ENCODE measurements at places on chromosomes 2 and 18. TPM values are rescaled to one million over a fixed set of nuclear protein-coding genes. Genes with fewer than 3 reads are reported as not detected.

TUBA3E gene
- total RNA-seq, result not detected

CNGA3 gene
- 0.10 TPM for total RNA-seq

DNA sequence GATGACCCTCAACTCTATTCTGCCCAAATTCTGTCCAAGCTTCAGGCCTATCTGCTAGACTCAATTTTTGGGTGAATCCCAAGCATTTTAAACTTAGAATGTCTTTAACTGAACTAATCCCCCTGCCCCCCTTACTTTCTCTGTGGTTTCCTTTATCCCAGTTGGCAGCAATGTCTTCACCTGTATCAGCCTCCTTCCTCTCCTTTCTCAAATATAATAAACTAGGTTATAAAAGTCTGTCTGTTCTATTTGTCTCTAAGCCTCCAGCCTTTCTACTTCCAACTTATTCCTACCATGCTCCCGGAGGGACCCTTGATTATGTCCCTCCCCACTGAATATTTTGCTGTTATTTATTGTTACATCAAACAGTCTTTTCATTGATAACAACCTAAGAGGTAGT, 375.5 kb upstream of the TRIB2 start:
- no peak for DNase-seq

- no peak for DNase-seq
Observed at GRCh38 chr18:58148954-58149471, 105.0 kb downstream of the NEDD4L start.

DNA sequence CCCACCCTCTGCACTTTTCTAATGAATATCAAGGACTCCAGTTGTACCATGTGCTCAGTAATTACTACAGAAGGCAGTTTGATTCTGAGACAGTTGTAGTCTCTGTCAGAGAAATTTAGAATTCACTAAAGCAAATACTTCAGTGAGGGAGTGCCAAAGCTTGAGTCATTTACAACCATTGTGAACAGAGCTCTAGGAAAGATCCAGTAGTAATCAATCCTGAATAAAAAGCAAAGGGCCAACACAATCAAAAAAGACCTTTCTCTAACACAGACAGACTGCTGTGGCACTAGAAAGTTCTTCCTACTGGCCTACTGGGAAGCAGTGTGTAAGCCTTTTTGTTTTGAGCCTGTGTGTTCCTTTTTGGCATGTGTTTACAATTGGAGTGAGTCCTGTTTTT, 135.6 kb upstream of the UNC80 start:
- DNase-seq, result no peak

DNA sequence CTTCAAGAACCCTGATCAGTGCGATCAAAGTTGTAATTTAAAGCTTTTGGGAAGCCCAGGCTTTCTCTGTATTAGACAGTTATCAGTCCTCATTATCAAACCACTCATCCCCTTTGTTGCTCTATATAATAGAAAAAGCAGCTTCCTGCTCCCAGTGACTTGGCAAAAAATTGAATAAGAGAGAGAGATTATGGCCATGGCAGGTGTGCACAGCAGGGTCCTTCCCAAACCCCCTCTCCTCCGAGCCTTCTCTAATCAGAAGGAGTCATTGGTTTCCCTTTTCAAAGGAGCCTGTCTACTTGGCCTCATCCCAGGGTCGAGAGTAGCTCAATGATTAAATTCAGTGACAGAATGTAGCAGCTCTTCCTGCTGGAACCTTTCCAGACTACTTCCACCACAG, 81.5 kb downstream of the SEMA4F start:
- no peak for DNase-seq

DNA sequence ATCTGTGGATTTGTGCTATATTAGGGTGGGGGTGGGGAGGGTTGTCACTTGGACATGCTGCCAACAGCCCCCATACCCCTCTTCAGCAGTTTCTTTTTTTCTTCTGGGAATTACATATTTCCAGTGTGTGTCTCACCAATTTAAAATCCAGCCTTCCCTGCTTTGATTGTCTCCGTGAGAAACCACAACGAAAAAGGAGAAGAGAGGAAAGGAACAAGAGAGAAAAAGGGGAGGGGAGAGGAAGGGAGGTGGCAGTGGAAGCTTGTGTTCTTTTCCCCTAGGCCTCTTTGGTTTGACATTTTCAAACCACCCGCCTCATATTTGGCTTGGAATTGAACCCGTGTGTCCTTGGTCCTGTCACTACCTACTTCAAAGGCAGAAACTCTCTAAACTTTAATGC, 860 bp downstream of the CTNNA2 start:
- DNase-seq, result no peak

GRCh38 chr2:196598412-196598811, 41.1 kb upstream of the CCDC150 start:
- no peak for DNase-seq

DNA sequence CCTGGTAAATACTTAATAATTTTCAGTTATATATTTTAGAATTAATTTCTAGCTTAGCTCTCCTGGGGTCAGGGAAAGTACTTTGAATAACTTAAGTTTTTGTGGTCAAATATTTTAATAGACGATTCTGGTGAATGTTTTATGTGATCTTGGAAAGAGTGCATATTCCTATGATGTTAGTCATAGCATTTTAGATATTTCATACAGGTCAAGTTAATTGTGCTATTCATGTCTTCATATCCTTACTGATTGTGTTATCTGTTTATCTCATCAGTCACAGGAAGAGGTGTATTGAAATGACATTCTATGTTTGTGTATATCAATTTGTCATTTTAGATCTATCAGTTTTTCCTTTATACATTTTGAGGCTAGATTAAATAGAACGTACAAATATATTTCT, 576.2 kb downstream of the CPS1 start:
- DNase-seq, result no peak

GRCh38 chr2:168529054-168529833, 73.2 kb downstream of the CERS6 start:
- no peak for DNase-seq
